AG09319 (cell line): ENCODE measurements at places on chromosomes 1 and 21.

GRCh38 chr1:205711105-205712048 is 31.1 kb upstream of the SLC45A3 start:
- DNase-seq: peak; percentile 43

DNA sequence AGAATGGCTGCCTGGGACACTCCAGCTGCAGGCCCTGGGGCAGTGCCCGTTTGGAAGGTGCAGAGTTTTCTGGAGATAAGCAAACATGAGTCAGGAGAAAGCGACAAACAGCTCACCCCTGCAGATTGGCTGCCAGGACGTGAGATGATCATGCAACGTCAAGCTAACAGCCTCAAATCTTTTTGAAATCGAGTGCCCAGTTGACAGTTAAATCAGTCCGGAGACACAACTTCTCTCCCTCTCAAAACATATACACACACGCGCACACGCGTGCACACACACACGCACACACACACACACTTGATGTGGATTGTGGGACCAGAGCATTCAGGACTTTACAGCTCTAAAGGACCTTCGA is 49.4 kb downstream of the TENT5C start:
- DNase-seq: no peak

- no peak for DNase-seq
Measured at GRCh38 chr1:61782771-61783170, 40.5 kb downstream of the PATJ start.

- no peak for DNase-seq
Measured at GRCh38 chr1:22364764-22365163, 86.9 kb upstream of the ZBTB40 start.

- DNase-seq: no peak
Measured at GRCh38 chr1:66767626-66768025, 15.4 kb downstream of the DYNLT5 start.

- DNase-seq: no peak
Measured at GRCh38 chr1:116940814-116941599, 31.3 kb downstream of the PTGFRN start.

DNA sequence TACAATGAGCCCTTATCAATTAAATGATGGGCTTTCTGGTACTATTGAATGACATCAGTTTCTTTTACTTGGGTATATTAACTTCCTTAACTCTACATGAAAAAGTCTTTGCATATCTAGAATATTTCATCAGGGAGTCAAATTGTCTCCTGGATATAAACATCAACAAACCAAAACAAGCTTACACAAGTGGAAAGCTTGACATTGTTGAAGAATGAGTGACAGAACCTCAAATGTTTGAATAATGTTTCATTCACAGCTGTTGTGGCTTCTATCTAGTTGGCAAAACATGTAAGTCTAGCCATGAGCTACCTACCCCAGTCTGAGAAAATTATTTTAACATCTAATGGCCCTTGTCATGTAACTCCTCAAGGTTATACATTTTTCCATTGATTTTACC is 604.8 kb upstream of the ADAMTS5 start:
- DNase-seq: peak; percentile 18

GRCh38 chr1:212698467-212699103 is 1.1 kb downstream of the BATF3 start:
- DNase-seq: no peak

- DNase-seq: no peak
Measured at GRCh38 chr1:35692317-35692716, 26.4 kb downstream of the C1orf216 start.

DNA sequence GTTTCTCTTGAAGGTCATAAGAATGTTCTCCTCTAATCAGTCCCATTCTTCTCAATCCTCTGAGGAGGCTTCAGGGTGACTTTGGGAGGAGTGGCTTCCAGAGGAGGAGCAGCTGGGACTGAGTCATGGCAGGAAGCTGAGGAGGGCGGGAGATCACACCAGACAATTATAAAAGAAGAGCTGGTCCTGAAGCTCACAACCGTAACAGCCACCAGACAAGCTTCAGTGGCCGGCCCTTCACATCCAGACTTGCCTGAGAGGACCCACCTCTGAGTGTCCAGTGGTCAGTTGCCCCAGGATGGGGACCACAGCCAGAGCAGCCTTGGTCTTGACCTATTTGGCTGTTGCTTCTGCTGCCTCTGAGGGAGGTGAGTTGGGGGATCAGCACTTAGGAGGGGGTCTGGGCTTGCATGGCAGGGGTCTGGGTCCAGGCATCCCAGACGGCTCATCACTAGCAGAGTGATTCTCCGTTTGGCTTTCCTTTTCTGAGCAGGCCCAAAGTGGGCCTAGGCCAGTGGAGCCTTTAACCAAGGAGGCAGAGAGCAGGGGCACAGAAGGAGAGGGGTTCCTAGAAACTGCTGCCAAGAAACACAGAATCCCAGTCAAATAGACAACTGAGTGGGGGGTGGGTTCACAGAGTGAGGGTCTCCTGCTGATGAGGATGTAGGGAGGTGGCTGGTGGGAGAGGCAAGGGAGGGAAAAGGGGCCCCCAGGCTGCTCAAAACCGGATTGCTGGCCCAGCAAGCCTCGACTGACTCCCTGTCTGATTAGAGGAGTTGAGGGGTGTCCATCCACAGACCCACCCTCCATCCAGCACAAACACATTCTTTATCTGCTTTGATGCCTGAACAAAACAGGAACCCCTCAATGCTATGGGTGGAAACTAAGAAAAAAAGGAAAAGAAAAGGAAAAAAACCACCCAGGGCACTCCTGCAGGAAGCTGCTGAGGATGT is at the start of gene ECM1:
ECM1 (plus strand) TSS at position 198 of the 953 bp plus-strand sequence; CDS start at position 299, 101 bp downstream.
- no peak for DNase-seq

- no peak for DNase-seq
Measured at GRCh38 chr1:62746086-62746808, 37.7 kb upstream of the ATG4C start.

DNA sequence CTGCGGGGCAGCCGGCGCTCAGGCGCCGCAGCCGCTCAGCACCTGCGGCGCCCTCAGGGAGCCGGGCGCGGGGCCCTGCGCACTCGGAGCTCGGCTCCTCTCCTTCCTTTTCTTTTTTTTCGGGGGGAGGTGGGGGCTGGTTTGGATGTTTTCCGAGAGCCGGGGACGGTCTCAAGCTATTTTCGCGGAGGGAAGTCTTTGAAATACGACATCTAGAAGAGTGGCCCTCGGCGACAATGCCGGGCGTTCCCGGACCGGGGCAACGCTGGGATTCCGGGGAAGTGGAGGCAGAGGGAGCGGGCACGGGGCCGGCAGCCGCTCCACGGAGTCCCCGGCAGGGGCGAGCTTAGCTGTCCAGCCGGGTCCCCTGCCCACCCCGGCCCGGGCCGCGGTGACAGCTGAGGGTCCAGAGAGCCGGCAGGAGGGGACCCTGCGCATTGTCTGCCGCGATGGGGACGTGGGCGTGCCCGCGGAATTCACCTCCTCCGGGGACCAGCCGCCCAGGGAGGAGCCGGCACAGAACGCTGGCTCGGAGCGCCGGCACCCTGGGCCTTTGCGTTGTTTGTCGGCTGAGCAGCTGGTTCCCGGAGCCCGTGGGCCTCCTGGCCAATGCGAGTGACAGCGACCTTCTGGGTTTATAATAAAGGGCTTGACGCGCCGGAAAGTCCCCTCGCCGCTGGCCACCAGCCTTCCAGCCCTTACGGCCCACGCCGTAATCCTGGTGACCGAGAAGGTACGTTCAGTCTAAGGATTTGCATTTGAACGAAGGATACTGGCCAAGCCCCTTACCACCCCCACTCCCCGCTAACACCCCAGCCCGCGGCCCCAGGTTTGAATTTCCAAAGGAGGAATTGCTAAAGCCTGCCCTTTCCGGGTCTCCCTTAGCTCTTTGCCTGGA is 582 bp downstream of the SLC37A1 start:
- DNase-seq: no peak

- no peak for DNase-seq
Measured at GRCh38 chr1:4851385-4852065, 197.1 kb downstream of the AJAP1 start.

- no peak for DNase-seq
Measured at GRCh38 chr1:18041685-18042355, 65.8 kb upstream of the IGSF21 start.

GRCh38 chr1:2299131-2299627 is 71.1 kb downstream of the SKI start:
- DNase-seq: no peak

DNA sequence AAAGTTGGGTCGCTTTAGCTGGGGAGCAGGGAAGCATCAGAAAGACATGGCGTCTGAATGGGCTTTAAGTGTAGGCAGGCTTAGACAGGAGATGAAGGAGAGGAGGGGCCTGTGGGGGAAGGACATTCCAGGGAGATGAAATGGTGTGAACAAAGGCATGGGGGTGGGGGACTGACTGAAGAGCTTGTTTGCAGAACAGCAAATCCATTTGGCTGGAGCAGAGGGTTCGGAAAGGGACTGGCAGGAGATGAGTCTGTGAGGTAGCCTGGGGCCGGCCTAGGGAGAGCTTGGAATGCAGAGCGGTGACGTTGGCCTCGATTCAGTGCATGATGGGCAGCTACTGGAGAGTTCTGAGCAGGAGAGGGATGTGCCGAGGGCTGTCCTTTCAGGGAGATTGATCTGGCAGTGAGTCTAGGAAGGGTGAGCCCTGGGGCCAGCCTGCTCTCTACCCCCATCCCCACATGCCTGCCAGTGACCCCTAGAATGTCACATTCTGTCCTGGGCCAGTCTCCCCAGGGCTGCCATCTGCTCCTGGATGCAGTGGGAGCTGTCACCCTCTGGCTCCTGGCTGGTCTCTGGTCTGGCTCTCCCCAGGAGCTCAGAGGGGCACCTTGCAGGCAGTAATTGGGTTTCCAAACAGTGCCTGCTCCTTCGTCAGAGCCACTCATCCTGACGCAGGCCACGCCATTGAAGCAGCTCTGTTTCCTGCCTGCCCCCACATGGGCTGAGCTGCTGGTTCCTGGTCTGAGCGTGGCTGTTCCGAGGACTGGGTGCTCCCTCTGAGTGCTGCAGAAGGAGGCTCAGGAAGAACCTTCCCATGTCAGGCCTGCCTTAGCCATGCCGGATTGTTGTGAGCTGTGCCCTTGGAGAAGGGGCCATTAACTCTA is 22.3 kb upstream of the TMEM222 start:
- DNase-seq: peak; percentile 91

GRCh38 chr1:29636936-29637335 is 400.6 kb downstream of the PTPRU start:
- no peak for DNase-seq

DNA sequence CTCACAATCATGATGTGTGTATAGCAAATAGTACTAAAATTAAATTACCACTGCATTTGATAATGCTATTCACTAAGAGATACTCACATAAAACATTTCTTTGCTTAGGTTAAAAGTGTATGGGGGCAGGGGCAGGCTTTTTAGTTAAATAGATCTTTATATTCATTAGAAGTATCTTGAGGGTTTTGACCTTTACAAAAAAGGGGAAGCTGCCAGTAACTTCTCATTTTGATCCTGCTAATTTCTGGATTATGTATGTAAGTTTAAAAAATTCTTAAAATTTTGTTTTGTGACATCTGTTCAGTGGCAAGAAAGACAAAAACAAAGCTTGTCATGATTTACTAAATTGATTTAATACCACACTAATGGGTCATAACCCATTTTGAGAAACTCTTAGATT is 45.8 kb upstream of the S1PR1 start:
- DNase-seq: no peak

DNA sequence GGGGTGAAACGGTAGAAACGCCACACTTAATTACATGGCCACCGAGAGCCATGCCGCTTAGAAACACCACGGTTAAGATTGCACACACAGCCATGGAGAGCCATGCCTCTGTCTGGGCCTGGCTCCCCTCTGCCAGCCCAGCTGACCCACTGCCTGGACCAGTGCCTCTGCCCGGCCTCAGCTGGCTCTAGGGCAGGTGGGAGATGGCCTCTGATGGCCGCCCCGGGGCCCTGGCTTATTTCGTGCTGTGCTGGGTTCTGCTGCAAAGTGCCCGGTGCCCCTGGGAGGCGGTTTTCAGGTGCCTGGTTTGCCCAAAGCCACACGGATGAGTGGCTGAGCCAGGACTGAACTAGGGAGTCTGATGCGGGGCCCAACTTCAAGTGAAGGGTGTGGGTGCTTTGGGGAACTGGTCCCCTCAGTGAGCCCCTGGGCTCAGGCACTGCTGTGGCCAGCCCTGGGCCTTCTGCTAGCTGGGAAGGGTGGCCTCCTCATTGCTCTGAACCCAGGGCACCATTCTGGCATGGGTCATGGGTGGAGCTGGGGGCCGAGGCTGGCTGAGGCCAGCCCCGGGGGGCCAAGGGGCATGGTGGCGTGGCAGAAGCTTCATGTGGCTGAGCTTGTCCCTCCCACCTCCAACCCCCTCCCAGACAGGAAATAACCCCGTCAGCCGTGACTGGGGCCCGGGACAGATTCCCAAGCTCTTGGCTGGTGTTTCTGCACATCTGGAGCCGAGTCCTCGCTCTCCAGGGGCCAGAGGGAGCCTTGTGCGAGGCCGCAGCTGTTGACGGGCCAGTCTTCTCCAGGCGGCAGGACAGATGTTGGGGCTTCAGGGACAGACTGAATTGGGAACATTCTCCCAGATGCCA is 1.9 kb upstream of the GPR153 start:
- no peak for DNase-seq

- DNase-seq: no peak
Measured at GRCh38 chr1:82441402-82441801, 640.7 kb downstream of the ADGRL2 start.

DNA sequence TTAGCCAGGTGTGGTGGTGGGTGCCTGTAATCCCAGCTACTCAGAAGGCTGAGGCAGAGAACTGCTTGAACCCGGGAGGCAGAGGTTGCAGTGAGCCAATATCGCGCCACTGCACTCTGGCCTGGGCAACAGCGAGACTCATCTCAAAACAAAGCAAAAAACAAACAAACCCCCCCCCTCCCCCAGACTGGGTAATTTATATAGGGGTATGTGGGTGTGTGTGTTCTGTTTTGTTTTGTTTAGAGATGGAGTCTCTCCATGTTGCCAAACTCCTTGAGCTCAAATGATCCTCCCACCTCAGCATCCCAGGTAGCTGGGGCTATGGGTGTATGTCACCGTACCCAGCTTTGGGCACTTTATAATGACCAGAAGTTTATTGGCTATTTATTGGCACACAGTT is 73.6 kb downstream of the SLC27A3 start:
- DNase-seq: no peak

DNA sequence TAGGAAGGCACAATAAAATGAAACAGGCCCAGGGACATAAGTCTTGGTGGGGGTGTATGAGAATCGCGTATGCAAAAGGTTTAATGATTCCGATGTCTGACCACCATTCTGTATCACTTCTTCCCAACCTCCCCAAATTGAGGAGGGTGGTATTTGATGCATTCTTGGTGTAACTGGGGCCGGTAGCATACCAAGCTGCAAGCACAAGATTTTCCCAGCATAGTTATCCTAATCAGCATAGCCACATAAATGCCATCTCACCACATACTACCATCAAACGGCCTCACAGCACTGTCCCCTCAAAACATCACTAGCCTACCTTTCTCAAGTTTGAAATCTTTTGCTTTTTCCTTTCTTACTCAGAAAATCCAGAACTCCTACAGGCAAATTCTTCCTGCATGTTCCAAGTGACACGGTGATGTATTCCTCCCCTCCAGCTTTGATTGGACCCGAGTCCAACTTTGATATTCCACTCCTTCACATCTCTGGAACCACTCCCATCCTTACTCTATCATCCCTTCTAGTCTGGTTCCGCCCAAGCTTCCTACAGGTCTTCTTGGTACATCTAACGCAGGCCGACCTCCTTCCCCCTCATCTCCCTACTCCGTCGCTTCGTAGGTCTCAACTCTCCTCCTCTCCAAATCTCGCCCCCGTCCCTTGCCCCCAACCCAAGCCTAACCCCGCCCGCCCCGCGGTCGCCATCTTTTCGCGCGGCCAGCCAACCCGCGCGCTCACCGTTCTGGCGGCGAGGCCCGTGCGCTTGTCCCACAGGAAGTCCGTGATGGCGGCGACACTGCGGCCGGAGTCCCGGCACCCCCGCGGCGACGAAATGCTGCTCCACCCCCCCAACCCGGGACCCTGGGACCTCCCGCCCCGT is 600 bp downstream of the CLK2 start:
- no peak for DNase-seq

- no peak for DNase-seq
Measured at GRCh38 chr1:165496501-165496900, 47.3 kb upstream of the LRRC52 start.
